Activated CD4-positive, CD25-positive, alpha-beta regulatory T cell (primary cell): ENCODE measurements at places on chromosomes 2 and 18.

DNA sequence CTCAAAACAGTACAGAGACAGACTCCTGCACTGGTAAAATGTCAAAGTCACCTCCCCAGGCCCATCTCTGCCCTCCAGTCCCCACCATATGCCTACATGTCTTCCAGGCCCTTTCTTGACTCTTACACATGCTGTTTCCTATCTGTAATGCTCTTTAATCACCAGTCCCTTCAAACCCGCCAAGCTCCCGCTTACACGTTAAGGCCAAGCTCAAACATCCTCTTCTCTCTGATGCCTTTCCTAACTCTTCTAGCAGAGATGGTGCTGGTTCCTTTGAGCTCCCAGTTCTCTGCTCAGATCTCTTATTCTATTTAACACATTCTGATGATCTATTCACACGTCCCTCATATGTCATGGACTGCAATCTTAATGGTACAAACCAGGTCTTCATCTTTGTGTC, 5.0 kb downstream of the EVA1A start:
- no peak for DNase-seq

- DNase-seq = no peak
Measured at GRCh38 chr2:37776487-37776886, 105.0 kb upstream of the CDC42EP3 start.

DNA sequence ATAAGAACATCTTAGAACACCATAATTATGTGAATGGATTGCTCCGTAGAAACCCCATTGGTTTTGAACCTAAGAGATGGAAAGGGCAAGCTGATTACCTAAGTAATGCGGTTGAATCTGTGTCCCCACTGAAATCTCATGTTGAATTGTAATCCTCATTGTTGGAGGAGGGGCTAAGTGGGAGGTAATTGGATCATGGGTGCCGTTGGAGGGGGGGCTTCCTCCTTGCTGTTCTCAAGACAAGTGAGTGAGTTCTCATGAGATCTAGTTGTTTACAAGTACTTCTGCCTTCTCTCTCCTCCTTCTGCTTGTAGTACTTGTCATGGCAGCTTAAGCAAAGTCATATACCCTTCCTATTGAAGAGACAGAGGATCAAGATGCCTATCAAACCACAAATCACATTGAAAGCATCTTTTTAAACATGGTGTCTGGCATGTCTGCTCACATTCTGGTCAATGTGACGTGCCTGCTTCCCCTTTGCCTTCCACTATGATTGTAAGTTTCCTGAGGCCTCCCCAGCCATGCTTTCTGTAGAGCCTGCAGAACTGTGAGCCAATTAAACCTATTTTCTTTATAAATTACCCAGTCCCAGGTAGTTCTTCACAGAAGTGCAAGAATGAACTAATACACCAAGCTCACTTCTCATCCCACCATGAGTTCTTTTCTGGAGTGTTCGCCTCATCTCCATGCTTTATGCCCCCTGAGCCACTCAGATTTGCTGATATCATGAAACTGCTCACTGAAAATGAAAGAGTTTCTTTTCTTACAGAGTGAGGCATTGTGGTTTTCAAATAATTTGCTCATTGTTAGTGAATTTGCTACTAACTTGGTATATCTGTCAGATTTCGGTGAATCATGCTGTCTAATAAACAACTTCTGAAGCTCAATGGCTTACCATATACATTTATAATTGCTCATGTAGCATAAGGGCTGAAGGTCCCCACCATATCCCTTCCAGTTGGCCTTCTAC, 23.6 kb downstream of the KCNE4 start:
- DNase-seq = no peak

DNA sequence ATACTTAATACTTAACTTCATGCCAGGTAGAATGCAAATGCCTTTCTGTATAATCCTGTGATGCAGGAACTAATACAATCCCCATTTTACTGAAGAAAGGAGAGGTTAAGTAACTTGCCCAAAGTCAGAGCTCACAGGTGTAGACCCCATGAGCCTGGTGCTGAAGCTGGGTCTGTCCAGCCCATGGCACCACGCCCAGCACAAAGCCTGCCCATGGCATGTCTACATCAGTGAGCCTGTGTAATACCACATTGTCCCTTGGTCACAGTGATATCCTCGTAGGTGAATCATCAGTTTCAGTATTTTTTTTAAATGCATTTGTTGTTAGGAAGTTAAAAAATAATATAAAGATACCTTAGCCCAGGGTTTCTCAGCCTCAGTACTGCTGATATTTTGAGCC, 69.9 kb upstream of the MCFD2 start:
- no peak for DNase-seq

DNA sequence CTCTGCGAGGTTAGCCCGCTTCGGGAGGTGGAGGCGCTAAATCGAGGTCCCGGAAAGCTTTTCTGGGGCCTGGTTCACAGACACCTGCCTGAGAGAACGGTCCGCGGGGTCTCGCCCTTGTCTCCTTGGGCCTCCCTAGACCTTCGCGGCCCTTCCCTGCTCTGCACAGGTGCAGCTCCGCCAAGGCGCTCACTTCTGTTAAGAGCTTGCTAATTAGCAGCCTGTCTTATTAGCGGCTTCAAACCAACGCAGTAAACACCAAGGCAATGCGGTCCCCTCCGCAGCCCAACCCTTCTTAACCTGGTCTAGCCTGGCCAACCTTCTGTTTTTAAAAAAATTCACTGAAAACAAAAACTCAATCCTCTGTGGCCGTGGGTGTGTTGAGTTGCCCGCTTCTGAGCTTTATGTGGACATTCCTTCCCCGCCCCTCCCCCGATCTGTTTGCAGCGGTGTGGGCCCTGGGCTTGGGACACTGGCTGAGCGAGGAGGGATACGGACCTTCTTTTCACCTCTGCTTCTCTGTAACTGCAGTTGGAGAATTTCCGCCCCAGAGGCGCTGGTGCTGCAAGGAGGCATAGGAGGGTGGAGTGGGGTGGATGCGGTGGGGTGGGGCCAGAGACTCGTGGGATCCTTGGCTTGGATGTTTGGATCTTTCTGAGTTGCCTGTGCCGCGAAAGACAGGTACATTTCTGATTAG, 3.4 kb upstream of the HOXD4 start:
- no peak for DNase-seq

DNA sequence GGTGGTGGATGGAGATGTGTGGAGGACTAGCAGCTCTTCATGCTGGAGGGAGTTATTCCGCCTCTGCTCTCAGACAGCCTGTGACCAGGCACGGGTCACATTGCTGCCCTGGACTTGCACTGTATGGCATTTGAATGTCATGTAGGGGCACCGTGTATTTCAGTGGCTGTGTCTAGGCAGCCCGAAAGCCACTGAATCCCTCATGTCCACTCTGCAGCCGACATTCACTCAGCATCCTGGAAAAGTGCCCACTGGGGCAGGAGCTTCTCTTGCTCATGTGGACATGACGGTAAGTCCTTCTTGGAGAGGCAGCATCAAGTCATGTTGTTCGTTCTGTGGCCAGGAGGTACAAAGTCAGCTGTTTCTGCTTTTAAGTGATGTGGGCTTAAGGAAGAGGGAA, 127.9 kb downstream of the SH3RF3 start:
- no peak for DNase-seq

- DNase-seq = no peak
Measured at GRCh38 chr2:179536185-179536584, 271.6 kb upstream of the SESTD1 start.

GRCh38 chr2:145815933-145816332, 1296.0 kb upstream of the ZEB2 start:
- no peak for DNase-seq

DNA sequence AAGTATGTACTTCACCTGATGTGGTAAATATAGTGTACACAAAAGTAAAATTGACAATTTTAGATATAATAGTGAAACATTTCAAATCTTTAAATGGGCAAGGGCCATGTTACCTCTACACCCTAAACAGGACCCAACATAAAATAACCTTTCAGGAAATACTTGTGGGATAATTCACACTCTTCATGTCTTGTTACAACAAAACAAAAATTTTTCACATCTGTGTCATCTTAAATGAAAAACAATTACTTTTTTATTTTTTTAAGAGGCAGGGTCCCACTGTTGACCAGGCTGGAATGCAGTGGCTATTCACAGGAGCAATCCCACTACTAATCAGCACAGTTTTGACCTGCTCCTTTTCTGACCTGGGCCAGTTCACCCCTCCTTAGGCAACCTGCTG, 42.1 kb downstream of the SRBD1 start:
- DNase-seq = no peak

- no peak for DNase-seq
Measured at GRCh38 chr2:16958266-16958665, 292.6 kb upstream of the CYRIA start.

GRCh38 chr2:192159208-192159607, 35.5 kb downstream of the TMEFF2 start:
- no peak for DNase-seq

DNA sequence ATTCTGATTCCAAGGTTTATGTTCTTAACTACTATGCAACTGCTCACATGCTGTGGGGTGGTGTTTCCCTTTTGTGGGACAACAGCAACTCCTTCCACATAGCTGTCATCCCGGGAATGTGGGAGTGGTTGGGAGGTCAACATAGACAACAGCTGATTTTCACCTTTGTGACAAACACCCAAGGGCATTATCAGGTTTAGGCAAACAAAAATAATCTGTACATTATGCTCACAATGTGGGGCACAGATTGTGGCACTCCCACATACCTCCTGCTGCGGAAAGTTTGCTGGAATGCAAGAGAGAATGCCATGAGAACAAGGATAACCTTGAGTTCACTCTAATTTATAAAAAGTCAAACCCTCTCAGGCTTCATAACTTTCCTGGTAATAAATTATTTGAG, 582.6 kb downstream of the CNTNAP5 start:
- DNase-seq = no peak

GRCh38 chr2:229387866-229388265, 116.8 kb upstream of the PID1 start:
- no peak for DNase-seq

DNA sequence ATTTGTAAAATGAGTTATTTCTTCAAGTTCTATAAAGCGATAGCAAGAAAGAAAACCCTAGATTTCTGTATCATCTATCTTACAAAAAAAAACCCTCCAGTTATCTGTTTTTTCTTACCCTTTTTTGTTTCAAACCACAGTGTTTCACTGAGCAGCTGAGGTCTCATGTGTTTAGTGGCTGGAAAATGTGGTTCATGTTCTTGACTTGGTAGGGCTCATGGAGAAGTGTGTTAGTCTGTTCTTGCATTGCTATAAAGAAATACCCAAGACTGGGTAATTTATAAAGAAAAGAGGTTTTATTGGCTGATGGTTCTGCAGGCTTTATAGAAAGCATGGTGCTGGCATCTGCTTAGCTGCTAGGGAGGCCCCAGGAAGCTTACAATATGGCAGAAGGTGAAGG, 147.3 kb upstream of the NABP1 start:
- no peak for DNase-seq

GRCh38 chr2:70999362-70999761, 4.7 kb upstream of the TEX261 start:
- no peak for DNase-seq

DNA sequence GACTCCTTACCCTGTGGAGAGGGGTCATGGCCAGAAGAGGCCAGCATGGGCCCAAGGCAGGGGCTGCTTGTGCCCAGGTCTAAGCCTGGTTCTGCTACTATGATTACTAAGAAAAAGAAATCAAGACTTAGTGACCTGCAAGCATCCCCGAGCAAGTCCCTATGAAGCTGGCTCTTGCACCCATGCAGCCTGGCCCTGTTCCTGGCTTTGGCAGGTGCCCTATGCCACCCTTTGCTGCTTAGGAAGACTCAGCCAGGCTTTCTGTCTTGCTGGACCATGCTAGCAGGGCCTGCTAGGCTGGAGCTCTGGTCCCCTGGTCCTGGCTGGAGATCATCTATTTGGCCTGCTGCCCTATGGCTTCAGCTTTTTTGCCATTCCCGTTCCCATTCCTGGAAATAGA, 309.4 kb upstream of the EPAS1 start:
- DNase-seq = no peak

GRCh38 chr2:193276069-193276468, 1081.3 kb upstream of the TMEFF2 start:
- DNase-seq = no peak

- DNase-seq = no peak
Measured at GRCh38 chr18:31878358-31878757, 64.6 kb downstream of the TRAPPC8 start.

- DNase-seq = no peak
Measured at GRCh38 chr2:119826370-119826961, 66.7 kb downstream of the PTPN4 start.

DNA sequence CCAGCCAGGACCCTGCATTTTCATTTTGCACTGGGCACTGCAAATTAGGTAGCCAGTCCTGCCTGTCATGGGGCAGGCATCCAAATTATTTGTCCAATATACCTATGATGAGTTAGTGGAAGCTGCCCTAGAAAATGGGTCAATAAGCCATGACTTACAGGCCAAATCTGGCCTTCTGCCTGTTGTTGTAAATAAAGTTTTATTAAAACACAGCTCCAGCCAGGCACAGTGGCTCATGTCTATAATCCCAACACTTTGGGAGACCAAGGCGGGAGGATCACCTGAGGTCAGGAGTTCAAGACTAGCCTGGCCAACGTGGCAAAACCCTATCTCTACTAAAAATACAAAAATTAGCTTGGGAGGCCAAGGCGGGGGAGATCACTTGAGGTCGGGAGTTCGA, 8.3 kb downstream of the AP1S3 start:
- no peak for DNase-seq

GRCh38 chr2:43482961-43483360, 112.9 kb downstream of the THADA start:
- no peak for DNase-seq

- DNase-seq = no peak
Measured at GRCh38 chr18:69596345-69596744, 195.7 kb downstream of the DOK6 start.

DNA sequence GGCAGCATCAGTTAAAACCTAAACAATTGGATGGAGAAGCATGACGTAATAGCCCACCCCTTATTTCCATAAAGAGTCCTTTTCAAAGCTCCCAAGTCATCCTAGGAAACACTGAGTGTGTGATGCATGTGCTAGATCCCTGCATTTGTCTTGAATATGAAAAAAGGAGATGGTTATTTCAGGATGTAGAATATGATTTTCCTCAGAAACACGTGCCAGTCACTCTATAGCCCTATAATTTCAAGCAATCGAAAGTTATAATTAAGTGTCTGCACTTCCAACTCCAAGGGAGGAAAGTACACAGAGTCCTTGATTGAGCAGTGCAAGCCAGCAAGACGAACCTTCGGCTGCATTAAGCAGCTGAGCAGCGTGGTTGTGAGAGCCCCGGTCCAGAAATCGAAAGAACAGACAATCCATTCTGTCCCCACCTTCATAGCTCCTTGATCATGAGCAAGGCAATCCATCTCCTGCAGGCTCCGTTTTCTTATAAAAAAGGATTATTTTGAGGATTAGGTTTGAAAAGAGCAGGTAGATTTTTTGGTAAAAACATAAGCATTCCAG, 287.7 kb downstream of the FBXO15 start:
- DNase-seq = no peak

DNA sequence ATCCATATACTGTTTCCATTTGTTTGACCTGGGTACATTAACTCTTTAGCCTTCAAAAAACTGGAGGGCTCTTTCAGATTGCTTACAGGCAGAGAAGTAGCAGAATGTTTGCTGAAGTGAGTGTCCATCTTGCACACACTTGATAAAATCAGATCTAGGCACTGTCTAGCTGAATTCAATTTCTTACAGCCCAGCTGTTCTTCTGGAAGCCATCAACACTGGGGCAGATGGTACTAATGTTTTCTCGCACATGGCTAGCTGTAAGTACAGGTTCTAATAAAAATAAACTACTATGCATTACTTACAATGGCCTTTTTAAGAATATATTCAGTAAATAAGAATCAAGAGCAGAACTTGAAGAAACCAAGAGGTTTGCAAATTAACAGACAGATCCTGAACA, 175.9 kb downstream of the NBAS start:
- no peak for DNase-seq
